ENCODE measurements at places on chromosomes 5 and 9.

DNA sequence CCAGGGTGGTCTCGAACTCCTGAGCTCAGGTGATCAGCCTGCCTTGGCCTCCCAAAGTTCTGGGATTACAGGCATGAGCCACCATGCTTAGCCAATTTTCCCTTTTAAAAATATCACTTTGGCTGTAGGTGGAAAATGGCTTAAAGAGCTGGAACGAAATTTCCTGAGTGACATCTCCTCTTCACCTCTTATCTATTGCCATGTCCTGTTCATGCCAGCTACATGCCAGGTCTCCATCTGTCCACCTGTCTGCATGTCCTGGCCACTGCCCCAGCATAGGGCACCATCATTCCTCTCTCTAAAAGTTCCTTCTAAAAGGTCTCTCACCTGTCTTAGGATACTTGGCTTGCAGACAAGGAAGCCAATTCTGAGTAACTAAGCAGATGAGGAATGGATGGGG lies 2.8 kb upstream of the GRK6 start:
- DNase-seq: no peak

DNA sequence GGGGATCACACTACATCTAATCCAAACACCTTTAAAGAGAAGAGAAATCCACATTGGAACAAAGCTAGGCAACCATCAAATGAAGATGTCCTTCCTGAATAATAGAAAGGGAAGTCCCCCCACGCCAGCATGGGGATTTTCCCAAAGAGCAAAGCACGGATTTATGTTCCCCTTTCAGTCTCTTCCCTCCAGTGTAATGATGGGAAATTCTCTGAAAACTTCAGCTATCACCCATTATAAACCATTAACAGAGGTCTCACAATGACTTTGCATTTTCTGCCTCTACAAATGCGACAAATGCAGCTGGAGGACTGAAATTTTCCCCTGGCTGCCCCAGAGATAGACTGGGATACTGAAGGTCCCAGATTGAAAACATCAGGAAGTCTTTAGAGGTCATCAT lies 368.7 kb downstream of the EFNA5 start:
- DNase-seq: no peak

- no peak for DNase-seq
These were observed 795.8 kb downstream of the EFNA5 start for GRCh38 chr5:106874974-106875373.

GRCh38 chr5:73663860-73664240 lies 37.9 kb downstream of the ARHGEF28 start:
- DNase-seq: no peak

DNA sequence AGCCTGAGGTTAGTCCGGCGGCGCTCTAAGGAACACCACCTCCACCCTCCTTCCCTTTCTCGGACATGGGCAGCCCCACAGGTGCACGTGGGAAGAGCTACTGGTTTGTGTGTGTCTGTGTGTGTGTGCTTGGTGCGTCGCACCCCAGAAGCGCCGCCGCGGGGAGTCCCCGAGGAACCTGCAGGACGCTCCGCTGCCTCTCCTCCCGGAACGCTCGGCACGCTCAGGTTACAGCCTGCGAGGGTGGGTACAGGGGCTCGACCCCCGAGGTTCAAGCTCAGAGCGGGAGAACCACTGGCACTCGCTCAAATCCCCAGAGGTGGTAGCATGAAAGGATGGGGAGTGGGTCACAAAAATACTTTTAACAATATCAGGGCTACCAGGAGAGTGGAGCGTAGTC lies 2.0 kb downstream of the ASTN2 start:
- no peak for DNase-seq

GRCh38 chr9:122536134-122536533 lies 9.0 kb upstream of the OR1N1 start:
- no peak for DNase-seq

GRCh38 chr9:109163194-109163593 lies 3.9 kb downstream of the FRRS1L start:
- DNase-seq: no peak

GRCh38 chr9:76894198-76894597 lies 11.7 kb downstream of the PRUNE2 start:
- no peak for DNase-seq

DNA sequence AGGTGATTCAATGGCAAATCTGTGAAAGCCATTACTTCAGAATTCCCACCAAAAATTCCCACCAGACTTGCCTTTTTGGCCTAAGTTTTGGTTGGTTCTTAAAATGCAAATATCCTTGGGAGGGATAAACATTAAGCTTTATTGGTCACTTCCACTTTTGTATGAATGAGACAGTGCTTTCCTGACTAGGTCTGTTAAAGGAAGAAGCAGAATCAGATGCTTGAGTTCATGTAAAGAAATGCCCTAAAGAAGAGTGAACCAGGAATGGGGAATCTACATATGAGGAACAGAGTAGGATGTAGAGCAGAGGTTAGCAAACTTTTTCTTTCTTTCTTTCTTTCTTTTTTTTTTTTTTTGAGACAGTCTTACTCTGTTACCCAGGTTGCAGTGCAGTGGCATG lies 129.3 kb downstream of the GCNT1 start:
- no peak for DNase-seq

GRCh38 chr9:15400281-15400941 lies 22.3 kb upstream of the SNAPC3 start:
- DNase-seq: no peak

- DNase-seq: no peak
These were observed 5.9 kb upstream of the SLC22A5 start for GRCh38 chr5:132363431-132364112.

GRCh38 chr5:37568893-37569292 lies 189.8 kb downstream of the WDR70 start:
- no peak for DNase-seq

DNA sequence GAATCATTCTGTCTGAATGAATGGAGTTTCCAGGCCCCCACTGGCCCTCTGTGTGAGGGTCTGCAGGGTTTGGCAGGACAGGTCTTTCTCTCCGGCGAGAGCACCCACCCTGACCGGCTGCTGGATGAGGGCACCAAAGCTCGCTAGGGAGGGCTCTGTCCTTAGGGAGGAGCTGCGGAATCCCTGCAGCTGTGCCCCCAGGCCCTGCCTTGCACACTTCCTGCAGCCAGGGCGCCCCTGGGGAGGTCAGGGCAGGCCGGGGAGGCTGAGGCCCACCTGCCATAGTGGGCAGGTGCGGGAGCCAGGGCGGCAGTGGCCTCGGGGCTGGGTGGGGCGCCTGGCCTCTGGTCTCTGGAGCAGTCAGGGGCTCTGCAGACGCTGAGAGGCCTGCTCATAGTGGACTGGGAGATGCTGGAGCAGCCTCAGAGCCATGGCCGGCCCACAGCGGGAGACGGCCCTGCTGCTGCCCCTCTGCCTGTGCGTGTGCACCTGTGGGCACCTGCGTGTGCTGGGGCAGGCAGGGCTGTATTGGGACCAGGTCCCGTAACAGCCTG lies 36.1 kb downstream of the EXOC3 start:
- no peak for DNase-seq

DNA sequence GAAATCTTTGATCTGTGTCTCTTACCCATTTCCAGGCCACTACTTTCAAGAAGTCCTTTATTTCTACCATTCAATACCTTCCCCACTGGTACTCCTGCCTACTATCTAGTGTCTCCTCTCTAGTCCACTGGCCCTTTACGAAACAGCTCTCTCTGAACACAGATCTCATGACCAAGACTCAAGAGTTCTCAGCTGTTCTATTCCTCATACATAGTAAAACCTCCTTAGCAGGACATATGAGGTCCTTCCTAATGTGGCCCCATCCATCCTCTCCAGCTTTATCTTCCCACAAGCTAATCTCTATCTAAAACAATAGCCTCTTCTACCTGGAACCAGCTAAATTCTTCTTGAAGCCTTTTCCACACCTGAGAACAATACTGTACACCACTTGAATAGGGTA lies 2.6 kb downstream of the TEX10 start:
- no peak for DNase-seq

DNA sequence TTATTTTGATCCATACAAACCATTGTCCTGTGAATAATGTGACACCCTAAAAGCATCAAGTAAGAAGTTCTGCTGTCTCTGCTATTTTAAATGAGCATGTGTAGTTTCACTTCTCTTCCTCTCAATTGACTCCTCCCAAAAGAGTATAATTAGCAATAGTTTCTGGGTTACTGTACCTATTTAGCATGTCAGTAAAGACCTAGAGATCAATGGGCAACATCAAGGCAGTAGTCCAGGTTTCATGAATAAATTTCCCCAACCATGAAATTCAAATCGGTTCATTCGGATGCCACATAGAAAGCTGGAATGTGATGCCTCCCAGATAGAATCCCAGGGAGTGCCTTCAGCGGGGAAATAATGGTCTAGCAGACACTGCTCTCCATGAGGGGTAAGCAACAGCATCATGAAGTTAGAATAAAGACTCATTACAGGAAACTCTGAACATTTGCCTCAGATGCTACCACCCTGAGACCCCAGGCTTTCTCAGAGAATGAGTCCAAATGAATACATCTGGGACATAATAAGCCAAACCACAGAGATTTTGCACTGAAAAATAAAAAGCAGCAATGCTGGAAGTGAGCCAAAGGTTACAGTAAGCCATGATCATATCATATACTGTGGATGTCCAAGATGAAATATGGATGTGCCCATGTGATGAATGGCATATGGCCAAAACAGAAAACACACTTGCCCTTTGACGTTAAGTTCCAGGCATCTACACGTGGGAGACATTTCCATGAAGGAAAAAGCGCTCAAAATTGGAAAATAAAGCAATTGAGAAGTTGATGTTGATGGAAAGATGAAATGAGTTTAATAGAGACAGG lies 1107.0 kb upstream of the SEMA6A start:
- no peak for DNase-seq

DNA sequence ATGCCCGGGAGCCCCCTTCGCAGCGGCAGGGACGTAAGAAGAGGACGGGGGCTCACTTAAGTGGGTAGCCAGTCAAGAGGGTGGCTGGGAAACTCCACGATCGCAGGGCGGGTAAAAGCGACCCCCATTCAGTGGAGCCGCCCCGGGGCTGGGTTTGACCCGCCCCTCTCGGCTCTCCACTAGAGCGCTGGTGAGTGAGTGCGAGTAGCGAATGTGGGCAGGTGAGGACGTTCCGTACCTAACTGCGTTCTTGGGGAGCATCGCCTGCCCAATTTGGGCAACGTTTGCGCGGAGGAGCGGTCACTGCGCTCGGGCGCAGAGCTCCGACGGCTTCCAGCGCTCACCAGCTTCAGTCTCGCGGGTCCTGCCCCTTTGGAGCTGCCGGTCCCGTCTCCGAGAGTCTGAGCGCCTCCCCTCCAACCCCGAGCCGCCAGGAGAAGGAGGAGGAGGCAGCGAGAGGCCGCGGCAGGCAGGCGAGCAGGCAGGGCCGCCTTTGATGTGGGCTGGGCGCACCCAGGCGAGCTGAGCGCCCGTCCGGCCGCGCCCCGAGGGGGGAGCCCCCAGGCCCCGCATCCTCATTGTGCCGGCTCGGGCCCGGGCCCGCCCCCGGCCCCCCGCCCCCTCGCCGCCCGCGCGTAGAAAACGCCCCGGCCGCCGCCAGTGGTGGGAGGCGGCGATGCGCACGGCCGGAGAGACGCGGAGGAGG lies at the start of gene FGF18:
Gene FGF18 (plus strand): TSS at position 666 of the 706 bp plus-strand sequence. CDS start 553 bp downstream, outside the sequence.
- peak; percentile 41 for DNase-seq

GRCh38 chr5:36407396-36407795 lies 105.7 kb upstream of the RANBP3L start:
- DNase-seq: no peak

- no peak for DNase-seq
These were observed 24.7 kb upstream of the CETN3 start for GRCh38 chr5:90434116-90434714.

DNA sequence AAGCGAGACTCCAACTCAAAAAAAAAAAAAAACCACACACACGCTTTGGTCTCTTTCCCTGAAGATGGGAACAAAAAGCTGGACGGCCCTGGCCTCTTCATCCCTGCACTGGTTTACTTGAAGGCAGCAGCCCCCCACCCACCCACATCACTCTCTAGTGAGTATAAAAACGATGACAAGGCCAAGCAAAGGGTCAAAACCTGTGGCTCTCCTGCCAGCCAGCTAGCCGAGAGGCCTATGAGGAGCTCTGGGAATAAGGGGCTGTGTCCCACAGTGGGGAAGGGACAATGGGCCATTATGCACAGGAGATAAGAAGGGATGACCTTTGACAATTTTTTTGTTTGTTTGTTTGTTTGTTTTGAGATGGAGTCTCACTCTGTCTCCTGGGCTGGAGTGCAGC lies 13.1 kb downstream of the QRFP start:
- no peak for DNase-seq

DNA sequence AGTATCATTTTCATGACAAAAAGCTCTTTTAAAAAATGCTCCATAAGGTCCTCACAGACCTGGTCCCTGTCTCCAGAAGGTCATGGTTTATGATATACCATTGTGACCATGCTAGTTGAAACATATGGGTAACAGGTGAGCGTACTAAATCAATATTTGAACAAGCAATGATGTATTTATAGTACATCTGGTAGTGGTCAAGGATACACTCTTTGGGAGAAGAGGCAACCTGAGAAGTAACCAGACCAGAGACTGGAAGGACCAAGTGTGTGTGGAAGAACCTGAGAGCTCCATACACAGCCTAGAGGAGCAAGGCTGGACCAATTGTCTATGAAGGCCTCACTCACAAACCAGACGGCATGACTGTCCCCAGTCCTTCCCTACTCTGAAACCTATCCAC lies 55.1 kb downstream of the LHFPL2 start:
- DNase-seq: no peak

DNA sequence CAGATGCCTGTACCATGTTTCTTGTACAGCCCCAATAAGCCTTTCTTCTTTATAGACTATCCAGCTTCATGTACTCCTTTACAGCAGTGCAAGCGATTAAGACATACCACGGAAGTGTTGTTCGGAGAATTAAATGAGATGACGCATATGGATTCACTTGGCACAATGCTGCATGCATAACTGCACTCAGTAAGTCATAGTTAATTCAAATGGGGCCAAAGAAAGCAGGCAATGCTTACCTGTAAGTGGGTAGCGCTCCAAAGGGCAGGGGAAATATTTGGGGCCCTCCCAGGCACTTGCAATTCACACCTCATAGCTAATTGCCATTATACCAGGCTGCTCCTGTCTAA lies 7.7 kb upstream of the ADRA1B start:
- DNase-seq: no peak

- no peak for DNase-seq
These were observed 72.7 kb downstream of the MRPL36 start for GRCh38 chr5:1726956-1727355.

Measured in activated naive CD4-positive, alpha-beta T cell treated with anti-CD3 and anti-CD28 coated beads, Interleukin-2, amount 50 U/mL, for 72 hours (primary cell).